ENCODE measurements at places on chromosomes 12 and 14. TPM values are rescaled to one million over a fixed set of nuclear protein-coding genes. Genes with fewer than 3 reads are reported as not detected.

DNA sequence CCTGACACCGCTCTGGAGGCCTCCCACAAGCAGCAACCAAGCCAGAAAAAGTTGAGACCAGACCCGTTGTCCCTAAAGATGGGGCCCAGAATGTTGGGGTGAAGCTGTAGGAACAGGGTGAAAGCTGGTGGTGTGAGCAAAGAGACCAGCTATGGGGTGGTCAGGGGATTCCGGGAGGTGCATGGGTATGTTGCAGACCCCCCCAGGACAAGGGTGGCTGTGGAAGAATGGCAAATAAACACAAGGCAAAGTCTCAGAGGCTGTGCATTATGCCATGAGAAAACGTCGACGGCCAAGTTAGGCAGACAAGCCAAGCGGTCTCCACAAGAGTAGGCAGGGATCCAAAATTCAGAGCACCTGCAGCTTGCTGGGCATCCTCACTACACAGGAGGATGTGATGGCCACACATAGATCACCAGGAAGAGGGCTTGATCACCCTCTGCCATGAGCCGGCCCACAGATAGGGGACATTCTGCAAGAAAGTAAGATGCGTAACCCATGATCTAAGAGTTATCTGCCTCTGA lies 58.8 kb upstream of the KCNA1 start:
- no peaks in the 10 kb centered on the region for H3K27me3 ChIP-seq
- no peaks in the 10 kb centered on the region for H3K4me1 ChIP-seq

Gene TCL1A
- total RNA-seq, result 0.17 TPM

DNA sequence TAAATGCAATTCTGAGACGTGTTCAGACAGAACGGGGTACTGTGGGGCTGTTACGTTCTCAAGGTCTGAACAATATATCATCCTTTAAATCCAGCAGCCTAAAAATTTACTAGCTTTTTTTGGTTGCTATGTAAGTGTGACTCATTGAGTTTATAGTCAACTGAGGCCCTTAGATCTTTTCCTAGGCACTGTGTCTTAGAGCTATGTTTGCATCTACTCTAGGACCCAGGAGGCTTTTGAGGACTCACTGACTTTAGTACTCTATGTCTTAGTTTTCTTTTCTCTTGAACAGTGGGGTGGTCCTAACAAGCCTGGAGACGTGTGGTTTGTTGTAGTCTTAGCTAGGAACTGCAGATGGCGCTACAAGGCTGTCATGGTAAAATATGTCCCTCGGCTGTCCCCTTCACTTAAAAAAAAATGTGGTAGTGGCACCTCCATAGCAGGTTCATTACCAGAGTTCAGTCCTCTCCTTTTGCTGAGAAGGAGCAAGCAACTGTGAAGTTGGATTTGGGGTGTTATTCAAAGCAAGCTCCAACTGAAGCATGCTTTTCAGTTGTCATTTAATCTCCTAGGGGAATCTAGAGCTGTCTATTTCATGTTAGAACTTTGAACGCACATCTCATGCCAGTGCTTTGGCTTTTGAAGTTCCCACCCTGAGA lies 8.7 kb upstream of the SPATS2 start:
- peaks cover 2% of the 10 kb centered on the region for H3K4me1 ChIP-seq
- H3K36me3 ChIP-seq, result no peaks in the 10 kb centered on the region
- no peak overlapping the region for H3K4me3 ChIP-seq
- DNase-seq, result no peak
- no peaks in the 10 kb centered on the region for H3K27me3 ChIP-seq

DNA sequence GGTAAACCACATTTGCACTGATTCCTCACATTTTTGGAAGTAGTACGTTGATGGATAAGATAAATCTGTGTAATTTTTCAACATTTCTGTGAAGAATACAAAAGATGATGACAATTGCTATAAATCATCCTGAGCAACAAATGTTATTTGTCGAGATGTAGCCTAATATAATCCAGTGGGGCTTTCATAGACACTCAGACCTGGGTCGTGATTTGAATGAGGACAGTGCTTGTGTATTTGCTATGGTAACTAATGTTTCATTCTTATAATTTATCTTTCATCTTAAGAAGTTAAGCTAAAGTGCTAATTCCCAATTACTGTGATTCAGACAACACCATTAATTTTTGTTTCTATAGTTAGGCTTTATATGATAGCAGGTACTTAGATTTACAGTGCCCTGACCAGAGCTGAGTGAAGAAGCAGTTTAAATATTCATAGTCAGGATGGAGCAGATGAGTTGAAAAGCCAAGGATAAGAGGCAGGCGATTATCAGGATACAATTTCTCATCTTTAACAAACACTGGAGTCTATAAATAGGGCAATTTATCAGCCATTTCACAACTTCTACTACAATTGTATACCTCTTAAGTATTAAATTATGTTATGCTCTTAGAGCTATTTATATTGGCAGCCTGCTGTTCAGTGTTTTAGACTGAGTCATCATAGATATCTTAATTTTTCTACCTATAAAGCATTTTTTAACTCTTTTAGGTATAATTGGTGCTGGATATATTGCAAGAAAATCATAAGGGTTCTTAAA lies 359.9 kb downstream of the TRHDE start:
- H3K27ac ChIP-seq, result no peak overlapping the region
- no peaks in the 10 kb centered on the region for H3K27me3 ChIP-seq
- H3K4me3 ChIP-seq, result no peak overlapping the region
- H3K4me1 ChIP-seq, result no peaks in the 10 kb centered on the region
- no peaks in the 10 kb centered on the region for H3K36me3 ChIP-seq

DNA sequence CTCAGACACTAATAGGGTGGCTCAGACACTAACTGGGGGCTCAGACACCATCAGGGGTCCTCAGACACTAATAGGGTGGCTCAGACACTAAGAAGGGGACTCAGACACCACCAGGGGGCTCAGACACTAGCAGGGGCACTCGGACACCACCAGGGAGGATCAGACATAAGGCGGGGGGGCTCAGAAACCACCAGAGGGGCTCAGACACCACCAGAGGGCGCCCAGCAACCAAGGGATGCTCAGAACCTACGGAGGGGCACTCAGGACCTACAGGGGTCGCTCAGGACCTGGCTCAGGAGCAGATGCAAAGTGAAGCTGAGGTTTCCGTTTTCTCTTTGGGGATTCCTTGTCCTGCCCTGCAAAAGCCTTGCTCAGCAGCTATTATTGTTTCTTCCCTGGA lies 448.5 kb downstream of the TMEM121 start:
- DNase-seq, result no peak
- no peaks in the 10 kb centered on the region for H3K4me1 ChIP-seq
- no peaks in the 10 kb centered on the region for H3K36me3 ChIP-seq
- no peak overlapping the region for H3K27ac ChIP-seq
- H3K27me3 ChIP-seq, result no peaks in the 10 kb centered on the region
- no peak overlapping the region for H3K4me3 ChIP-seq

GRCh38 chr14:23145794-23146350 lies 26.8 kb upstream of the CEBPE start:
- no peaks in the 10 kb centered on the region for H3K36me3 ChIP-seq
- H3K27ac ChIP-seq, result no peak overlapping the region
- no peak overlapping the region for H3K4me3 ChIP-seq
- DNase-seq, result no peak

DNA sequence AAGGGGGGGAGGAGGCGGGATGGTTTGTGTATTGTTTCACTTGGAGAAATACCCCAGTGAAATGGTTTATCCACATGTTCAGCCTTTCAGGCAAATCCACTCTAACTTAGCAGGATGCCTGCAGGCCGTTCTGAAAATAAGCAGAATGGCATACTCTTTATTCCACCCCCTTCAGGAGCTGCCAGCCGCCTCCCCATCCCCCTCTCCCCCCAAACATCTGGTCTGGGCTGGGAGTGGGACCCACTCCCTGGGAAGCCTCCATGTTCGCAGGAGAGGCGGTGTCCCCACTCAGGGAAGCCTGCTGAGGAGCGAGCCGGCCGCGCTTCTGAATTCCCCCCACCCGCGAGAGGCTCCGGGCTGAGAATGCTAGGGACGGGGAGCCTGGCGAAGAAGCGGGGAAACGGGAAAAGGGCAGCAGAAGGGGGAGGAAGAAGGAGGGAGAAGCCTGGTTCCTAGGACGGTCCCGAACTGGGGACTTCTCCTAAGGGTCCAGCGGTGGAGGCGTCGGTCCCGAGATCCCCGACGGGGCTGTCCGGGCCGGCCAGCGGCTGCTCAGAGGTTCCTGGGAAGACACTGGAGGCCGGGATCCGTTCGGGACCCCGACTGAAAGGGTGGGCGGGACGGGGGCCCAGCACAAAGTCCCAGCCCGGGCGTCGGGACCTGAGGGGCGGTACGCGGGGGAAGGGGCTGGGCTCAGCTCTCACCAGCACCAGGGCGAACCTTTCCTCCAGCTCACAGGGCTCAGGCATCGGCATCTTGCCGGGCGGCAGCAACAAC lies 666 bp downstream of the FMNL3 start:
- peak overlapping the region; percentile 66 for H3K4me3 ChIP-seq
- no peak for DNase-seq
- peak overlapping the region; percentile 63 for H3K27ac ChIP-seq
- H3K4me1 ChIP-seq, result peaks cover 4% of the 10 kb centered on the region
- no peaks in the 10 kb centered on the region for H3K36me3 ChIP-seq

DNA sequence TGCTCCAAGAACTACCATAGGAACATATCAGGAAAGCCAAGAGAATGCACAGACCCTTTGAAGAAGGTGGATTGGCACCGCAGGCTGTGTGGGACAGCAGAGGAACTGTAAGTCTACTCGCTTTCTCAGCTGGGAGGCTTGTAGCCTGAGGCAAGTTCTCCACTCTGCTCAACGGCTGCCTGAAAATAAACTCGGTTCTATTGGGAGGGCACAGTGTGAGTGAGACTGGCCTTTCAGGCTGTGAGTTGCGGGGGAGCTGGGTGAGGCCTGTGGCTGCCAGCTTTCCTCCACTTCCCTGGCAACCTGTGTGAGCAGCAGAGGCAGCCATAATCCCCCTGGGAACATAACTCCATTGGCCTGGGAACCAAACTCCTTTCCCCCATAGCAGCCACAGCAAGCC lies 132.1 kb downstream of the ANKS1B start:
- H3K36me3 ChIP-seq, result no peaks in the 10 kb centered on the region
- DNase-seq, result no peak
- H3K27ac ChIP-seq, result no peak overlapping the region

Gene FAM186B
- total RNA-seq, result 0.19 TPM

- H3K4me1 ChIP-seq, result no peaks in the 10 kb centered on the region
- no peak overlapping the region for H3K4me3 ChIP-seq
- H3K36me3 ChIP-seq, result no peaks in the 10 kb centered on the region
- DNase-seq, result no peak
Measured at GRCh38 chr12:79763766-79764452, 73.1 kb upstream of the PAWR start.

Gene GRIN2B
- total RNA-seq, result not detected

DNA sequence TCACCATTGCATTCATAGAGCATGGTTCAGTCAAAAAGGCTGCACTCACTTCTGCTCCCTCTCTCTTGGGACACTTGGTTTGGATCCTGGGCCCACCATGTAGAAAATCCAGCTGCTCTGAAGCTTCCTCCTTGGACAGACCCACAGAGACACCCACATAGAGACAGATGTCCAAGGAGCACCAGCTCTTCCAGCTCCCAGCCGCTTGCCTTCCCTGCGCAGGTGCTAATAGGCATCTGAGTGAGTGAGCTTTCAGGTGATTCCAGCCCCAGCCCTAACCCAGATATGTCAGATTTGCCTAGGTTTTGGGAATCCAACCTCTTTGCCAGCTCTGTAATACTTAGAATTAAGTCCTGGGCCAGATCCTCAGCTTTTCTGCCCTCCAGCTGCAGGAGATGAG lies 38.6 kb downstream of the DLK1 start:
- H3K36me3 ChIP-seq, result no peaks in the 10 kb centered on the region
- H3K27me3 ChIP-seq, result no peaks in the 10 kb centered on the region
- no peaks in the 10 kb centered on the region for H3K4me1 ChIP-seq
- no peak overlapping the region for H3K4me3 ChIP-seq
- DNase-seq, result no peak

Gene PITPNM2
- total RNA-seq, result 1.3 TPM

GRCh38 chr12:31714406-31715271 lies 14.2 kb downstream of the AMN1 start:
- H3K27me3 ChIP-seq, result no peaks in the 10 kb centered on the region
- no peaks in the 10 kb centered on the region for H3K36me3 ChIP-seq
- no peaks in the 10 kb centered on the region for H3K4me1 ChIP-seq

Gene NPFF
- not detected for total RNA-seq

GRCh38 chr12:124177276-124177950 lies 117.5 kb upstream of the RFLNA start:
- no peaks in the 10 kb centered on the region for H3K4me1 ChIP-seq
- no peaks in the 10 kb centered on the region for H3K36me3 ChIP-seq
- DNase-seq, result no peak

DNA sequence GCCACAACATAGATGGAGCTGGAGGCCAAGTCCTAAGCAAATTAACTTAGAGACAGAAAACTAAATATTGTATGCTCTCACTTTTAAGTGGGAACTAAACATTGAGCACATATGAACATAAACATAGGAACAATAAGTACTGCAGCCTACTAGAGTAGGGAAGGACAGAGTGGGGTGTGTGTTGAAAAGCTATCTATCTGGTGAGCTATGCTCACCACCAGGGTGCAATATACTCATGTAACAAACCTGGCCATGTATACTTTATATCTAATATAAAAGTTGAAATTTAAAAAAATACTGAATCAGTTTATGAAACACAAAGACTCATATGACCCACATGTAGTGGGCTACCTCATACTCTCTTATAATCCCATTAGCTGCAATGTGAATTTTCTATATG lies 1305.0 kb downstream of the LRFN5 start:
- no peaks in the 10 kb centered on the region for H3K27me3 ChIP-seq
- H3K27ac ChIP-seq, result no peak overlapping the region
- no peaks in the 10 kb centered on the region for H3K4me1 ChIP-seq

Gene CMTM5
- total RNA-seq, result 5.5 TPM

DNA sequence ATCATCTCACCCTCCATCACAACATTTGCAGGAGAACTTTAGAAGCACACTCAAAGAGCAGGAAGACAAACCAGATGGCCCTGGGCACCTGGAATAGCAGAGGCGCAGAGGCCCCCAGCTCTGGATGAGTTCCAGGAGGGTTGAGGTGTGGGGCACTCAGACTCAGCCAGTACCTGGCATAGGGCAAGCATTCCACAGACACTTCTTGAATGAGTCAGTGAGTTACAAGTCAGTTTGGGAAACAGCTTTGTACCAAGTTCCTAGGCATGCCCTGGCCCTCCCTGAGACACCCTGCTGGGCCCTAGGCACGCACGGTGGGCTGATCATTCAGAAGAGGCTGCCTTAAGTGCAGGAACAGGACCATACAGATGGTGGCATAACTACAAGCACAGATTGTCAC lies 54.3 kb downstream of the MAP3K9 start:
- H3K27ac ChIP-seq, result no peak overlapping the region
- peaks cover 2% of the 10 kb centered on the region for H3K4me1 ChIP-seq
- no peaks in the 10 kb centered on the region for H3K27me3 ChIP-seq
- H3K36me3 ChIP-seq, result no peaks in the 10 kb centered on the region
- no peak overlapping the region for H3K4me3 ChIP-seq

DNA sequence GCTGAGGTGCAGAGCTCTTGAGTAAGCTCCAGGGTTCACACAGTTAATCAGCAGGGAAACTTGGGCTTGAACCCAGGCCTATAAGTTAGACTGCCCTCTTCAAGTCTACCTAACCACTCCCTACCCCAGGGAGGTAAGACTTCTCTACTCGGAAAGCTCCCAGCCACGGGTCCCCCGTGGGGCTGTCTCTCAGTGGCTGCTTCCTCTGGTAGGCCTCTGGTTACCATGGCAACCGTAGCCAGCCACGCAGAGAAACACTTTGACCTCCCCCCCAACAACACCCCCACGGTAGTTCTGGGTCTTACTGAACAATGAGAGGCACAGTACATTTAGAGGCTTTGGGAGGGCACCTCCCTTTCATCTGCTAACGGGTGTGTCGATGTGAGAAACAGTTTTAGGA lies 245.2 kb downstream of the AACS start:
- H3K27me3 ChIP-seq, result peaks cover 3% of the 10 kb centered on the region
- no peak overlapping the region for H3K4me3 ChIP-seq
- no peak overlapping the region for H3K27ac ChIP-seq
- H3K36me3 ChIP-seq, result no peaks in the 10 kb centered on the region
- DNase-seq, result no peak

Gene AMDHD1
- total RNA-seq, result 124 TPM

Gene OASL
- total RNA-seq, result 2.5 TPM
